ENCODE measurements at places on chromosomes 1 and 21.

GRCh38 chr1:34162852-34163766 is 1.9 kb downstream of the CSMD2 start:
- DNase-seq = peak; percentile 52

DNA sequence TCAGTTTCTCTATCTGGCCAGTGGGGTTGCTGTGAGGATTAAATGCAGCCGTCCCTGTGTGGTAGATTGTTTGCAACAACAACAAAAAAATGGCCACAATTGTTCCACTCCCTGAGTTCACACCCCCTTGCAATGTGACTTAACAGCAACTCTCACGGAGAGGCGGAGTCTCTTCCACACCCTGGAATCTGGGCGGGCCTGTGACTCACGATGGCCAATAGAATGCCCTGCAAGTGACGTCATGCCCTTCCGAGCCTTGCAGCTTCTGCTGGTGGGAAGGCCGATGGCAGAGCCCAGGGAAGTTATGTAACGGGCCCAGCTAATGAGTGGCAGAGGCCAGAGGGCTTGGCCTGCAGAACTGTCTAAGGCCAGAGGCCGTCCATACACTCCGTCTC is 87.9 kb downstream of the RIPK4 start:
- peak; percentile 99 for DNase-seq

DNA sequence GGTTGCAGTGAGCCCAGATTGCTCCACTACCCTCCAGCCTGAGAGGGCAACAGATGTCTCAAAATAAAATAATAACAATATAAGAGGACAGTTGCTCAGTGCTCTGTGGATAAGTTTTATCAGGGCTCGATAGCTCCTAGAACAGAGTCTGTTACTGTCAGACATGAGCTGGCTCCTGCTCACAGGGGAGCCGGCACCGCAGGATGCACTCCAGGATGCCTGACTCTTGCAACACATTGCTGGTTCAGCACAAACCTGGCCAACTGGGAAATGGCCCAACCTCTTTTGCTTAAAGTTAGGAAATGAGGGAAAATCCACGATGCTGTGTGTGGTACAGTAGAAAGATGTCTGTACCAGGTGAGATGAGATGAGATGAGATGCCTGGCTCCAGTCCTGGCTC is 5.8 kb upstream of the CTSE start:
- no peak for DNase-seq

DNA sequence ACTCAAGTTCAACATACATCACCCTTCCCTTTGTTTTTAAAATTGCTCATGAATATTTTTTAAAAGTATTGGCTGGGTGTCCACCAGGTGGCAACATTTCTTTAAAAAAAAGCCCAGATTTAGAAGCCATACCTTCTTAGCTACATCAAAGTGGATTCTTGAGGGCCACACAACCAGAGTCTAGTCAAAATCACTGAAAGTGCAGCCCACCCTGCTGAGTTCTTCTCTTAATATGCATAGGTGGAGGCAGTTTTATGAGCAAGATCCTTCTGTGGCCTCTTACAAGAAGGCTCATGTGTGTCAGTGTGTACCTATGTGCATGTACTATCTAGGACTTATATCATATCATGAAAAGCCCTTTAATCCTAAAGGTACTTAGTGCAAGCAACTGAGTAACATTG is 16.9 kb upstream of the GNG12 start:
- DNase-seq = peak; percentile 74

- DNase-seq = no peak
Observed at GRCh38 chr1:188735567-188735966, 1742.1 kb downstream of the BRINP3 start.

GRCh38 chr21:42844411-42845113 is 34.8 kb downstream of the WDR4 start:
- no peak for DNase-seq

GRCh38 chr1:58699011-58699762 is 675 bp downstream of the MYSM1 start:
- no peak for DNase-seq

DNA sequence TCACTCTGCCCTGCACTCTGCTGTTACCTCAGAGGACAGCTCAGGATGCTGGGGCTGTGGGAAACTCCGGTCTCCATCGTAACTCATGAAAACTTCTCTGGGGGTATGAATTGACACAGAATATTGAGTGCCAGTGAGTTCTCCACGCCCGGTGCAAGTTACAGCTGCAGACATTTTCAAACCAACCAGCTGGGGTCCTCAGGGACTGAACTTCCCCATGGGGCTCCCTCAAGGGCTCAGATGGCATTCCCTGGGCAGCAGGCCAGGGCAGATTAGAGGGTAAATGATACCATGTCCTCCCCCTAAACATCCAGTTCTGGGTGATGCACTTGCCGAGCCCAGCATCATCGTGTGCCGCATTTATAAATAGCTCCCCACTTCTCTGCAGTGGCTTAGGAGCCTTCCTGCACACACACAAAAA is 27.8 kb upstream of the CCSAP start:
- DNase-seq = no peak

GRCh38 chr1:9870572-9870971 is 39.5 kb downstream of the CTNNBIP1 start:
- DNase-seq = no peak

DNA sequence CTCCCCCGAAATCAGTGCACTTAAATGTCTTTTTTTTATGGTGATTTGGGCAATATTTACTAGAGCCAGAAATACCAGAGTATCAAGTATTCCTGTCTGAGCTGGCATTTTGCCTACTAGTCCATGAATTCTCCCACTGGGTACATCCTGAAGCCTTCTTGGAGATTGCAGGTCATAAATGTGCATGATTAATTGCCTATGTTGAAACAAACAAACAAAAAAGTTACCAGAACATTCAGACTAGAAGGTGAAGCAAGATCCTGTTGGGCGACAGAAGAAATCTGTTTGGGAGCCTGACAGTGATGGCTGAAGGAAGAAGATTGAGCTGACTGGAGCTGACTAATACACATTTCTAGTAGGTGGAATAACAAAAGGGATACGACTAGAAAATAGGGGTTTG is 127.4 kb upstream of the NRIP1 start:
- DNase-seq = no peak

DNA sequence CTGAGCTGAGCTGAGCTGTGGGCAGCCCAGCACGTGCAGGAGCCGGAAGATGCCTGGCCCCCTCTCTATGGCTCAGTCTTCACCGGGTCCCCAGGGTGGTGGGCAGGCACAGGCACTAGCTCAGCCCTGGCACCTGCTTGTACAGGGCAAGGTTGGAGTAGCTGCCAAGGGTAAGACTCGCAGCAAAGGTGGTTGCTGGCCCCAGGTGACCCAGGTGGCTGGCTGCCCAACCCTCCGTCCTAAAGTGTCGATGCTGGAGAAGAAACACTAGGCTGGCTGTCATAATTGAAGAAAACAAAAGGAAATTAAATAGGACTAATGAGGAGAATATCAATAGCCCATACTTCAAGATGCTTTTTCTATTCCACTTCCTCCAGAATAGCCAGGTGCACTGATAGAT is 77.1 kb upstream of the ACTL8 start:
- DNase-seq = no peak

DNA sequence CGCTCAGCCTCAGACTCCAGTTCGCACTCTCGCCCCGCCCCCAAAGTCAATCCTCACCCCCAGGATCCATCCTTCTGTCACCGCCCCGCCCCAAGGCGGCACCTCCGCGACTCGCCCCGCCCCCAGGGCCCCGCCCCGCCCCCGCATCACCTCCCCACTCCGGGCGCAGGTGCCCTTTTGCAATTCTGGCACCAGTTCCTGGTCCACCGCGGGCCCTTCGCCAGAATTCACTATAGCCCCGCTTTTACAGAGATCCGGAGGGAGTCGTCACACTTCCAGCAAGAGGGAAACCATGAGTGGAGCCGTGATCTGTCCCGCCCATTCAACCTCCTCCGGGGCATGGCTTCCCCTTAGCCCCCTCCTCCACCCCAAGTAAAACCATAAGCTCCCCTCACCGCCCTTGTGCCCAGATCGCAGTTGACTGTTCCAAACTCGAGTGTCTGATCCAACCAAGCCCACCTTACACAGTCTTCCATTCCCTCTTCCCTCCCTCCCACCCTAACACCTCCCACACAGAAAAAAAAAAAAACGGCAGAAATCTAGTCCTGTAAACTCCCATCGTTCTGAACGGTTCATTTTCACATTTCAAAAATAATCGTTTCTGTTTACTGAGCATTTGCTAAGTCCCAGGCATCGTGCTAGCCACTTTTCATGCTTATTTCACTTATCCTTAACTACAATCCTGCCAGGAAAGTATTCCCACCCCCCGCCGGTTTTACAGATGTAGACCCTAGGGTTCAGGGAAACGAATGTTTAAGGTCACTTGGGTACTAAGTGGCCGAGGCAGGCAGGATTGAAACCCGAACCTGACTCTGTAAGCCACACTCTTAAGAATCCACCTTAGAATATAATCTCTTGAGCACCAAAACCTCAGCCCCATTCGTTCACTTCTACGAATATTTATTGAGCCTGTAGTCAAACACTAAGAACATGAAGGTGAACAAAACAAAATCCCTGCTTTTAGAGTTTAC is 1.3 kb upstream of the DNAJC16 start:
- no peak for DNase-seq

DNA sequence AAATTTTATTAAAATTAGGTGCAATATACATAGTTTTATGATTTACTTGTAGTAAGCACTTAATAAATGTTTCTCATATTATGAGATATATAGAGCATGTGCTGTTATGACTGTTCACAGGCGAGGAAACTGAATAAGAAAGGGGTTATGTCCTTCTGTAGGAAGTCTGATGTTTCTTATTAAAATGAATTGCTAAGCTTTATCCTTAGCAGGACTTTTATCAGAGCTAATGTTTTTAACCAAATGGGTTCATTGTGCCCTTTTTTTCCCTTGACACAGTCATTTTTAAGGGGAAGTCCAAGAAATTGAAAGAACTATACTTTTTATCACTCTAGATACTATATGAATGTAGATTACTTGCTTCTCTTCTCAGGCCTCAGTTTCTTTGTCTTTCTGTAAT is 285.2 kb downstream of the PTPRC start:
- DNase-seq = no peak

DNA sequence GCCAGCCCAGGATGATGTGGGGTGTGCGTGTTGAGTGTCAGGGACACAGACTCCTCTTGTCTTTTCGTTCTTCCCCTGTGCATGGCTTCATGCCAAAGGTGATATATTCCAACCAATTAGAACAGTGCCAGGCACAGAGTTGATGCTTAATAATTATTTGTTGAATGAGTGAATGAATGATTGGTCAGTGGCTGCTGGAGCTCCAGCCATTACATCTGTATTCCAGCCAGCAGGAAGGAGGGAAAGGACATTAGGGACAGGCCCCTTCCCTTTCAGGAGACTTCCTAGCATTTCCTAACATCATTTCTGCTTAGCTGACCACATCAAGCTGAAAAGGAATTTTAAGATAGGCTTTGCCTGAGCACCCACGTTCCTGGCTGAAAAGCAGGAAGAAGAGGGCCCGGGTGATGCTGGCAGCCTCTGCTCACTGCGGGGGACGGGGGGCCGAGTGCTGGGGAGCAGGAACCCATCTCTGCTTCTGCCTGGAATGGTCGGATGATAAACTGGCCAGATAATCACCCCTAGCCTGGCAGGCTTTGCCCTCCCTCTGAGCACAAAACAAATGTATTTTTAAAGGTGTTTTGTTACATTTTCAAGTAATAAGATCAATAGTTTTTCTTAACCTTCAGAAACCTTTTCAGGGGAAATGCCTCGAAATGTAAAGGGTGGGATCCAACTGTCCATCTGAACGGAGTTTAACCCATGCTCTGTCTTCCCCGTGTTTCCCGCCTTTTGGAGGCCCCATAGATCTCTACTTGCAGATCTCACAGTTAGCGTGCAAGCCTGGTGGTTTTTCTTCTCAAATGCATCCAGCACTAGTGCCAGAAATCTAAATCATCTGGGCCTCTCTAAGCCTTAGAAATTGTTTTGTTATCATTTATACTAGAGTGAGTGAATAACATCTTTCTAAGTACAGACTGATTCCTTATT is 39.0 kb downstream of the SLC37A1 start:
- DNase-seq = no peak

All from Caki2 (cell line).